ENCODE measurements at places on chromosomes 2 and 18.

- no peak for DNase-seq
These were observed 1.1 kb upstream of the TWIST2 start for GRCh38 chr2:238846628-238847418.

DNA sequence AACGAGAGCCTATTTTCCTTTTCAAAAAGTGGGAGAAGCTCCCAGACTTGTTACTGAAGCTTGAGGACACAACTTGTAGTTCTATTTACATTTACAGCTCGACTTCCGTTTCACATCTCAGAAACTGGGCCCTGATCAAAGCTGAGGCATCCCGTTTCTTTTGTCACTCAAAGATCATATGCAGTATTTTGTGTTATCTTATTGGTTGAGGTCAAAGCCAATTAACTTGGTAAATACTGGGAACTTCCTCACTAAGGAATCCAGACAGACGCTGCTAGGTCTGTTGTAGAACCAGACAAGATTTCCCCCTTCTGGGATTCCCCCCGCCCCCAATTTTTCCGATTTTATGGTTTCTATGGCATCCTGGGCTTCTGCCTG lies 50.3 kb downstream of the TSN start:
- DNase-seq: no peak

DNA sequence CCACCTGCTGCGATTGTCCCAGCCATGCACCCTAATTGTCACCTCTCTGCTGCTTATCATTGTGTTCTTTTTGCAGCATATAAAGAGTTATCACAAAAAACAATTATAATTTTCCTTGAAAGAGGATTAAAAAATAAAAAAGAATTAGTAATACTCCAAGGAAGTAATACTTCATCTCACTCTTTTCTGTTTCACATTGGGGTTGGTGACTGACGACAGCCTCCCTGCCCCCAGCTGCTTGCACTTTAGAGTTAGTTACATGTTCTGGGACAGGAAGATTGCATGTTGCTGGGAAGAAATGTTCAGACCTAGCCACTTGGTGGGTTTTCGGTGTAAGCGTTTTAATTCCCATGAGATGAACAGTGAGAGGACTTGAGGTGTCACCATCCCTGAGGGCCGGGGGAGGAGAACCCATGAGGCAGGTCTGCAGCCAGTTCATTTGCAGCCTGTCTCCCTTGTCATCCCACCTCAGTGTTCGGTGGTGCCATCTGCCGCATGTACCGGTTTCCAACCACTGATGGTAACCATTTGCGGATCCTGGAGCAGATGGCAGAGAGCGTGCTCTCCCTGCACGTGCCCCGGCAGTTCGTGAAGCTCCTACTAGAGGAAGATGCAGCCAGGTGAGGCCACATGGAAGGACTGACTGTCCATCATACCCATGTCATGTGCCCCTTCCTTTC lies 69.1 kb downstream of the COA5 start:
- DNase-seq: no peak

GRCh38 chr2:217048730-217049129 lies 188.9 kb upstream of the TNP1 start:
- DNase-seq: no peak

DNA sequence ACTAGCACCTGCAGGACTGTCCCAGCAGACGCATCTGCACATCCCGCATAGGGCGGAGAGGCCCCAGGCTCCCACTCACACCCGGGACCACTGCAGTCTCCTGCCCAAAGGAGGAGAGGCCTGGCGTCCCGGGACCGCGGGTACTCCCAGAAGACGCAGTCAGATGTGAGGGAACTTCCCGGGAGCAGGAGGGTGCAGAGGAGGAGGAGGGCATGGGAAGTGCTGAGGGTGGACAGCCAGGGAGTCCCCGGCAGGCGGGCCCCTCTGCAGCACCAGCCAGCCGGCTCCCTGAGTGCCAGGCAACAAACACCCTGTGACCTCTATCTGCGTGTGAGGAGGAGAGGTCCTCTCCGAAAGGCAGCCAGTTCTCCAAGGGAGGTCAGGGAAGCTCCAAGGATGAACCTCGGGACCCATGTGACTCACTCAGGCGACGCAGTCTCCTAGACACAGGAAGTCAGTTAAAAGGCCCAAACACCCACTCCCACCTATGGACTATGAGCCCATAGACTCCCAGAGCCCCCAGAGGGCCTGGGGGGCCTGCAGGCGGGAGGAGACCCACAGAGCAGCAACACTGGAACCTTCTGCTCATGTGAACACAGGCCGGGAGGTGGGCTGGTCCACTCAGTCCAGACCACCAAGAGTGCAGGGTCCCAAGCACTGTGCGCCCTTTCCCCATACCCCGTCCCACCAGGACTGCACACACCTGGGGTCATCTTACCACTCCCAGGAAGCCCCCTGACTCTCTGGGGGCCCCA lies 4.2 kb downstream of the PXDN start:
- no peak for DNase-seq

DNA sequence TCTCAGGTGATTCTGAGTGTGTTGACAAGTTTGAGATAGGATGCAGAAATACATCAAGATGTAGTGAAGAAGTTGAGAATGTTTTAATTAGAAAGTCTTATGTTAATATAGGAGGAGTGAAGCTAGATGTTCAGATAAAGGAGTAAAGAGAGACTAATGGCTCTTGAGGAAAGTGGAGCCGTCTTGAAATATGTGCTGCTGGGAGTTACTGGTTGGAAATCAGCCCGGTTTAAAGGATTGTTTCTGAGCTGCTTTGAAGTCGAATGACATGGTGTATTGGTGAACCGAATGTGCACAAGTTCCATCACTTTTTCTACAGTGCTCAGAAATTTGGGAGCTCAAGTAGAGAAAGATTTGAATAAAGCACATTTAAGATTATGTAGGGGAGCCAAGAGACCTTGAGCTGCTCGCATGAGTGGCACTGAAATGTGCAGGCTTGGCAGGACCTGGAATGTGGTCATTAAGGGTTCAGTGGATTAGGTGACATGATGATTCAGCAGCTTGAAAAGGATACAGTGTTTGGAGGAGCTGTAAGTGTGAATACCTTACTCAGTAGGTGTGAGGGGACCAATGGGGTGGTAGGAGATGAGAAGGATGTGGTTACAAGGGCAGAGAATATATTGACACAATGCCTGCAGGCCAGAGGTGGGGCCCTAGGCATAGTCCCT lies 68.6 kb downstream of the CAB39 start:
- DNase-seq: no peak

- DNase-seq: no peak
These were observed 366.1 kb upstream of the CRIM1 start for GRCh38 chr2:35989503-35989902.

DNA sequence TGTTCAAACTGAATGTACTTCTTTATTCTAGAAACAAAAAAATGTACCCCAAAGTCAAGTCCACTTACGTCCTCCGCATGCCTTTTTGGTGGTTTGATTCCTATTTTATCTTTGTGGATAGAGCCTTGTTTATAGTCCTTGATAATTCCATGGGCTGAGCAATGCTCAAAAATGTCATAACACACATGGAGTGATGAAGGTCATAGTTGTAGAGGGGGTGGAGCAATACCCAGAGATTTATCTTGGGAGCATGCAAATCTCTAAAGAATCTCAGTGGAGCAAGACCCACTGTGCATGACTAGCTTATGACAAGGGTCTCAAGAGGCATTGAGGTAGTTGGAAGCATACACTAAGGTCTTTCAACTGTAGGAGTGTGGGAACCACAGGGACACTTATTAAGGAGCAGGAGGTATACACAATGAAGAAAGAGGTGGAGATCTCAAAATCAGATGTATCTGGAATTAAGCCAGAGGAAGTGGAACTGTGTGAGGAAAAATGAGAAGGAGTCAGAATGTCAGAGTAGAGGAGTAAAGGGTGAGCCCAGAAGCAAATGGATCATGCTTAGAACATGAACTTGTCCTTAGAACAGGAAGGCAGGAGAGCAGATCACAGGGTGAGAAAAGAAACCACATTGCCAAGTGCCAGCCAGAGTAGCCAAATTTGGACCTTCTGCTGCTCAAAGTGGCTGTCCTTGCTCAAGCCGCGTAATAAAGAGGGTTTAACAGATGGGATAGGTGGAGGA lies 68.1 kb upstream of the STK39 start:
- DNase-seq: no peak

DNA sequence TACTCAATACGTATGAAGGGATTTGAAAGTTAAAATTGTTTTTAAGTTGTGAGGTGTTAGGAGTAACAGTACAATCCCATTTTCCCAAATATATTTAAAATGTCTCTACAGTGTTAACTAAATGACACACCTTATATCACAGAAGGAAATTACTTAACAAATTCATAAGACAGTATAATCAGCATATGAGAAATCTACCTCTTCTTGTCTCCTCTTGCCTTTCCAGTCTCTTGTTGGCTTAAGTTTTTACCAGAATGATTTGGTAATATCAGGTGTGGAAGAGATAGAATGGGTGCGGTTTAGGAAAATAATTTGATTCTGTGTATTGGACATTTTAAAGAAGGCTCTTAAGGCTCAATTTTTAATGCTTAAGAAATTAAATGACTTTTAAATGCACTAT lies 9.5 kb upstream of the INPP1 start:
- no peak for DNase-seq

DNA sequence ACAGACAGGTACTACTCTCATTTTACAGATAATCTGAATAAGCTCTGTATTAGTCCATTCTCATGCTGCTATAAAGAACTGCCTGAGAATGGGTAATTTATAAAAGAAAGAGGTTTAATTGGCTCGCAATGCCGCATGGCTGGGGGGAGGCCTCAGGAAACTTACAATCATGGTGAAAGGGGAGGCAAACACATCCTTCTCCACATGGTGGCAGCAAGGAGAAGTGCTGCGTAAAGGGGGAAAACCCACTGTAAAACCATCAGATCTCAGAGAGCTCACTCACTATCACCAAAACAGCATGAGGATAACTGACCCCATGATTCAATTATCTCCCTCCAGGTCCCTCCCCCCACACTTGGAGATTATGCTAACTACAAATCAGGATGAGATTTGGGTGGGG lies 254.4 kb downstream of the KCNE4 start:
- DNase-seq: no peak

DNA sequence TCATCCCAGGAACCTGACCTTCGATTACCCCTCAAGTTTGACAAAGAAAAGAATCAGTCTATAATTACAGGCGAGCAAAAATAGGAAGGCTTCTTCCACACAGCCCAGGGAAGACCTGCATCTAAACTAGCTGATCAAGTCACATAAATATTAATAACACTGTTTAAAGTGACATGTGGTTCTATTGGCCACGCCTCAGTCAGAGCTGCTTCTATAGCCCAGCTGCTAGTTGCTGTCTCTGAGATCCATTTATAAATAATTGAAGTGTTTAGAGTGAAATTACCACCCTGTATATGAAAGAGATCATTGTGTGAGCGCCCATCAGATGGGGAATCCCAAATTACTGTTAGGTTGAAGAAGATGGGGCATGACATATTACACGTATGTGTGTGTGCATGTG lies 426.0 kb downstream of the CDH2 start:
- DNase-seq: no peak

DNA sequence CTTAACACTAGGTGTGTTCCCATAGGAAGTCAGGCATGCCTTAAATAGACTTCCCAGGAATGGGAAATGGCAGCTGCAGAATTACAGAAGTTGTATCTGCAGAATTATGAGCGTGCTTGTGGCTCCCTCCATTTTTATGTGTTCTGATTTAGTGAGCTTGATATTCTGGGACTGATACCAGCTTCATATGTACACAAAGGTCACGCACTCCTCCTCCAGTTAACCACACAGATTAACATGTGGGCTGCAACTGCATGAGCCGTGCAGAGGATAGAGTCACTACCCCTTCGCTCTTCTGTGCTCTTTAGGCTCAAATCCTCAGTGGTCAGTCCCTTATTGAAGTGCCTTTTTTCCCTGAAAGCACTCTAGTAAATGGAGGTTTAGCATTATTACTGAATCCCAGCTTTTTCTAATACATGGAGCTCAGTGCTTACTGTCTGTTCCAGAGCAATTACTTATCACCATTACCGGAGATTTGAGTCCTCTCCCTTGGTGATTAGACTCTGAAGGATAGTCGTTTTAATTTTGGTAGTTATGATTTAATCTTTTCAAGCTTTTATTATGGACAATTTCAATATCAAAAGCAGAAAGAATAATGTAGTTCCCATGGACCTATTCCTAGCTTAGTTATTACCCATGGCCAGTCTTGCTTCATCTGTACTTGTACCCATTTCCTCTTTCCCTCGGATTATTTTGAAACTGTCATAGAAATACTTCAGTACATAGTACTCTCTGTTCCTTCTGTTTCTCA lies 238.3 kb downstream of the PRKCE start:
- no peak for DNase-seq

All from stimulated activated CD4-positive, alpha-beta T cell treated with anti-CD3 and anti-CD28 coated beads, Interleukin-1b, Interleukin-23, amount 100 ng/mL, for 1 hour (primary cell).